ENCODE measurements at places on chromosomes 4 and X.

GRCh38 chrX:64976673-64977040 lies 407 bp upstream of the ZC4H2 start:
- no peak for DNase-seq

GRCh38 chrX:15206306-15206705 lies 63.6 kb downstream of the ASB9 start:
- DNase-seq: no peak

DNA sequence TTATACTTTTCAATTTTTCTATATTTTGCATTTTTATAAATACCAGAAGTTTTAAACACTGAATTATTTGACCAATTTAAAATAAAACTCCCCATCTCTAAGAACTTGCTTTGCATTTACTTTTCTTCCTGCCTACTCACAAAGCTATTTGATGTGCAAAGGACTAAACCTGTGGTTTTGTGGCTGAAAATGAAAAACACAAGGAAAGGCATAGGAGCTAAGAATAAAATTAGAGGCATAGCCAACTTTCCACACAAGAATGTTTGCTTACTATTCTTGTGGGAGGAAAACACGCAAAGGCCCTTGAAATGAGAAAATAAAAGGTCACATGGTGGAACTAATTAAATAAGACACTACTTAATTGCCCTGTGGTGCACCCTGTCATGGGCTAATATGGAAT lies 221.2 kb downstream of the KLHL13 start:
- no peak for DNase-seq

DNA sequence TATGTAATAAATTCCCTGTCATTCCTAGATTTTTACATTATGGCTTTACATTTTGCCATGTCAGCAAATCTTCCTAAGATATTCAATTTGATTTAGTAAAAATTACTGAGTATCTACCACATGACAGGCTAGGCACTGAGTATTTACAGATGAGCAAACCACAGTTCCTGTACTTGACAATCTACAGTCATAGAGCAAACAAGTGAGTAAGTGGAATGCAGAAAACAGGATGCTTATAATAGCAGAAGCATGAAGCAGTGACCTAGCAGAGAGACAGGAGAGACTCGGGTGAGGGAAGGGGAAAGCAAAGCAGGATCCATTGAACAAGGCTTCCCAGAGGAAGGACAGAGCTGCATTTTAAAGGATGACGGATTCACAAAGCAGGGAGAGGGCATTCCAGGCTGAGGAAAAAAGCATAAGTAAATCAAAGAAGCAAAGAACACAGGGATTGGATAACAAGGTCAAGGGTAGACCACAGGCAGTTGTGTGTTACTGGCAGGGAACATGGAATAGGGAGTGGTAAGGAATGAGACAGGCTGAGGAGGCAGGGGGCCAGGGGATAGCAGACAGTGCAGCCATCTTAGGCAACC lies 124.7 kb upstream of the C1QTNF7 start:
- DNase-seq: no peak

DNA sequence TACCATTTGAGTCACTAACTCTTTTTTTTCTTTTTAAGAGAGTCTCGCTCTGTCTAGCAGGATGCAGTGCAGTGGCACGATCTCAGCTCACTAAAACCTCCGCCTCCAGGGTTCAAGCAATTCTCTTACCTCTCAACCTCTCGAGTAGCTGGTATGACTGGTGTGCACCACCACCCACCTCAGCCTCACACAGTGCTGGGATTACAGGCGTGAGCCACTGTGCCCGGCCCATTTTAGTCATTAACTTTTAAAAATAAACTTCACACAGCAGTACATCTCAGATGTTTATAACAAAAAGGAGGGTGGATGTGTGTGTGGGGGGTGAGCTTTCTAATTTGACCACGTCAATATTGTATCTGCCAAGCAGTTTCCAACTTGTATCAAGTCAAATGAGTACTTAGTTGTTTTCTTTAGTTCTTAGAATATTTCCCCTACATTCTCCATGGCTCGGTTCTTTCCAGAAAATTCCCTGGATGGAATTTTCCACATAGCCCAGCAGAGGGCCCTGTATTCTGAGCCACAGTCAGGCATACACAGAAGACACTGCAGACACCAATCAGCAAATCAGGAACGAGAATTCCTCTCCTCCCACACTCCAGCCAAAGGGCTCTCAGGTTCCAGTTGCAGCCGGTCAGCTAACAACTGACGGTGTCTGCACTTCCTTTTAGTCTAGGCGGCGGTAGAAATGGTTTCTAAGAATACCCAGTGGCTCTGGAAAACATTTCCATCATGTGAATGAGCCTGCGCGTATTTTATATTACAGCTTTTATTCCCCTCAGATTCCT lies 20.1 kb upstream of the ARAF start:
- peak; percentile 87 for DNase-seq

DNA sequence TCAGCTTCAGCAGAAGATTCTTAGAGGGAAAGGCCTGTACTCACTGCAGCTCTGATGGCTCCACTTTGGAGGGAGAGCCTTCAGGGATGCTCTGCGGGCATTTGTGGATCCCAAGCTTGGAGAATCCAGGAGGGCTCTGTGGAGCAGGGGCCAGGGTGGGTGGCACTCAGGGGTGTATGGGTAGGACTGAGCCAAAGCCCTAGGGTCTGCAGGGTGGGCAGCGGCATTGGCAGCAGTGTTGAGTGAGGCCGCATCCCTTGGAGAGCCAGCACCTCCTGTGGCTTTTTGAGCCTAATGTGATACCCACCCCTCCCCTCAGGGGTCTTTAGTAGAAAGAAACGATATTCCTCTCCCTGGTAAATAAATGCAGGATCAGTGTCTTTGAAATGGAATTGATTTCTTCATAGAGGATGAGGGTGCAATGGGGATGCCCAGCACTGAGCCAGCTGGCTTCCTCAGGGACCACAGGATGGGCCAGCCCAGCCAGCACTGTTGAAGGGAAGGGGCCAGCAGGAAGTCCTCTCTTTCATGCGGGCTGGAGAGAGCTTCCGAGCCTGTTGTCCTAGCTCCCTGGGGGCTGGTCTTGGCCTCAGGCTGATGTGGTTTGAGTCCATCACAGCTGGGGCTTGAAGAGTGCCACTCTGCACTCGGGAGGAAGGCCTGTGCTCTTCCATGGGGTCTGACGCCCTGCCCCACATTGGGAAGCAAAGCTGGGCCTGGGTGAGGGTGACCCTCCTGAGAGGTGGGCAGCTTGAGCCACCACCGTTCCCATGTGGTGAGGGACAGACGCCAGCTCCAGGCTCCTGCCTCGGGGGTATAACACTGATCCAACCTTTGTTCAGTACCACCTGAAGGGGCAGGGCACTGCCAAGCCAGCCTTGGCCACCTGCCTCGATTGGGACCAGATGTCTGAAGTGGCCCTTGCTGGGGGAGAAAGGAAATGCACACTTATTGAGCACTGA lies 49.5 kb downstream of the PSAPL1 start:
- no peak for DNase-seq

- no peak for DNase-seq
These were observed 241.1 kb downstream of the ANTXR2 start for GRCh38 chr4:79831701-79832514.

GRCh38 chrX:17617806-17618205 lies 119.5 kb upstream of the SCML1 start:
- DNase-seq: no peak

DNA sequence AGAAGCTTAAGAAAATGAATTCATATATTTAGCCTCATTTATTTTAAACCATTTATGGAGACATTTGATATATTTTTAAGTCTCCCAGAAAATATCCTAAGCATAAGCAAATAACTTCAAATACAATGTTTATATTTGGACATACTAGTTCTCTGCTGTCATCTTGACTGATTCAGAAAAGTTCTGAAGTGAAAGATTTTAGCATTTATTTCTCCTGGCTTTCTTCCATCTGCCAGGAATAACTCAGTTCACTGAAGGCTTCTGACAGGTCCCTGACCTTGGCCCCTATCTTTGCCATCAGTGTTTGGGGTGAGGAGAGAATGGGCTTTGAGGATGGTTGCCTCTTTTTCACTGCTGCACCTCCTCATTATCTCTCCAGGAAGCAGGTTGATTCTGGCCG lies 115.7 kb downstream of the SLIT2 start:
- DNase-seq: no peak

GRCh38 chr4:139054791-139055505 lies 39.4 kb downstream of the NOCT start:
- DNase-seq: no peak

GRCh38 chr4:64584981-64585557 lies 175.8 kb upstream of the TECRL start:
- DNase-seq: peak; percentile 18

DNA sequence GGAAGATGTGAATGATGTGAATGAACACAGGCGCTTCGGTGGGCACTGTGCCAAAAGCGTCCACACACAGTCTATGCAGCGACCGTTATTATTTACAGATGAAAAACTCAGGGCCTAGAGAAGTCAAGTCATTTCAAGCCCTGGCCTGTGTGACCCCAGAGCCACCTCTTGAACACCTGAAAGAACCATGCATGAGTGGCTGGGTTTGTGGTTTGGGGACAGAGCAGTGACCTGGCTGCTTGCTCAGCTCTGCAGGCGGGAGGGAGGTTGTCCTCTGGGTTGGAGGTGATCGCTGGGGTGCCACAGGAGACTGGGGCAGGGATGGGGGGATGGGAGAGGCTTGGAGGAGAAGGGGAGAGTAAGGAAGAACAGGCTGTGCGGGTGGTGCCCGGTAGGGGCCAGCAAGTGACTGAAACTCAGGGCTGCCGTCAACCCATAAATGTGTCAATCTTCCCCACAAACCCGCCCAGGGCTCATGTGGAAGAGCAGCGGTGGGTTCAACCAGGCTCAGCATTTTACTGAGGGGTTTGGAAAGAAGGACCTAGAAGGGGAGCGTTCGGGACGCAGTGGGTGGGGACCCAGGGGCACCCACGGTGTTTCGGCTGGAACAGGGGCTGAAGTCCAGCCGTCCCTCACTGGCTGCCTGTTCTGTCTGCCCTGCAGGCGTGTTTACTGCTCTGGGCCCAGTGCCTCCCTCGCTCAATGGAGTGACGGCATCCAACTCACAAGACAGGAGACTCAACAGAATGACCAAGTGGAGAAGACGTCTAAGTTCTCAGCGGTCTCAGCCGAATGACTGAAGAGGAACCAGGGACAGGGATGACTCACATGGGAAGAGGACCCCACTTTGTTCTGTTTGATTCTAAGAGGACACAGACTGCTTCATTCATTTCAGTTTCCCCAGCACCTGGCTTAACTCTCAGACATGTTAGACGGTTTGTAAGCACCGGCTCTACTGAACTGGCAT lies 167.8 kb downstream of the AFAP1 start:
- no peak for DNase-seq

DNA sequence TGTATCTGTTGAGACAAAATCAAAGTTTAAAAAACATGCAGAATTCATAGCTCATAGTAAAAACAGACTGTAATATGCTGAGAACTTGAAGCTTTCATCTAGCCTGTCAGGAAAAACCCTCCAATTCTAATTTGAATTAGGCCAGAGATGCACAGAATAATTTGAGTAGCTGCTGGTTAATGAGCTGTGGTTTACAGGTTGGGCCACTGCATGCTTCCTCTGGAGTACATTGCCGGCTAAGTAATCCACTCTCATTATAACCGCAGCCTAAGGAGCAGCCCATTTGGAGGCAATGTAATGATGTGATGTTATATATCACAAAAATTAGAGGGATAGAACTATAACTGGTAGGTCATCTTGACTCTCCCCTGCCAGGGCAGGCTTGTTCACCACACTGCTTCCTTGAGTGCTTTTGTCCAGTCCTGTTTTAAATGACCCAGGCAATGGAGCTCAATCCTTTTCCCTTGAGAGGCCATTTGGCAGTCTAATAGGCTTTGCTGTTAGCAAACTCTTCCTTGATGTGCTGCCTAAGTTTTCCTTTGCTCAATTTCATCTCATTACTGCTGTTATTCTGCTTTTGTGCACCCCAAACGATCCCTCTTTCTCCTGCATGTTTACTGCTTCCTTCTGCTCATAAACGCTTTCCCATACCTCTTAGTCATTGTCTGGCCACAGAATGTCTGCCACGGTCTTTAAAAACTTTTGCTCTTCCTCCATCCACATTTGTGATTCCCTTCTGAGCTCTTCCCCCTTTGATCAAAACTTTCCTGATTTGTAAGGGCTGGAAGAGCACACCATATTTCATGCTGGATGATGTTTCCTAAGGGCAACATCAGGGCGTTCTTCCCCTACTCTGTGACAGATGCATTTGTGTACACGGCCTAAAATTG lies 230.9 kb downstream of the C4orf33 start:
- peak; percentile 70 for DNase-seq

- no peak for DNase-seq
These were observed 557.0 kb upstream of the GALNTL6 start for GRCh38 chr4:171256223-171256622.

GRCh38 chr4:54440394-54441136 lies 211.5 kb downstream of the PDGFRA start:
- no peak for DNase-seq

- DNase-seq: no peak
These were observed 53.5 kb downstream of the HTRA3 start for GRCh38 chr4:8322794-8323704.

- no peak for DNase-seq
These were observed 107.4 kb downstream of the BCOR start for GRCh38 chrX:39990388-39990787.

- DNase-seq: no peak
These were observed 1.9 kb downstream of the SHOX start for GRCh38 chrX:632366-633042.

DNA sequence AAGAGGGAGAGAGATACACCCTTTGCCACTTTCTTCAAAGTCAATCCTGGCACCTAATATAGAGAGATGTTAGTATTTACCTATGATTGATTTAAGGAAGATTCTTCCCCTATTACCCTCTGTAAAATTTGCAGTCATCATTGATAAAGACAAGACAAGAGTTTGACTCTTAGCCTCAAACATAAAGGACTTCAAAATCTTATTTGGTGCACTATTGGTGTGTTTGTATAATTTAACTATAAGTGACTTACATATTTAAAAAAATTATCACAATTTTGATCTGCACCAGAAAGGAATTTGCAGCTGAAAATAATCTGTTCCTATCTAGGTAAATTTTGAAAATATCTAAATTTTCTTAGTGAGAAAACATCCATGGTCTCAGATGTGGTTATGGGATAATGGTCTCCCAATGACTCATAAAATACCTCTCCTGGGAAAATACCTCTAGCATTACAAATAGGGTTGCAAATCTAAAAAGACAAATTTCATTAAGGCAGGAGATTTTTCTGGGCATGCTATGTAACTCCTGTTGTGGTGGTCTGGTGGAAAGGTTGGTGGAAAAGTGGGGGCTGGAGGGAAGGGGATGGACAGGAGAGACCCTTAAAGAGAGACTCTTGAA lies 173.6 kb upstream of the MED14 start:
- no peak for DNase-seq

DNA sequence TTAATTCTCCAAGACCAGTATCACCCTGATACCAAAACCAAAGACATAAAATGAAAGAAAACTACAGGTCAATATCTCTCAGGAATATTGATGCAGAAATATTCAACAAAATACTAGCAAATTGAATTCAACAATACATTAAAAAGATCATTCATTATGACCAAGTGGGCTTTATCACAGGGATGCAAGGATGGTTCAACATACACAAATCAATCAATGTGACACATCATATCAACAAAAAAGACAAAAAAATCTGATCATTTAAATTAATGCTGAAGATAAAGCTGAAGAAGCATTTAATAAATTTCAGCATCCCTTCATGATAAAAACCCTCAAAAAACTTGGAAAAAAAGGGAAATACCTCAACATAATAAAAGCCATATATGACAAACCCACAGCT lies 341.4 kb downstream of the GUCY2F start:
- no peak for DNase-seq

All from muscle of back (tissue), 13 donors.